ENCODE measurements at places on chromosomes 7 and 10.

DNA sequence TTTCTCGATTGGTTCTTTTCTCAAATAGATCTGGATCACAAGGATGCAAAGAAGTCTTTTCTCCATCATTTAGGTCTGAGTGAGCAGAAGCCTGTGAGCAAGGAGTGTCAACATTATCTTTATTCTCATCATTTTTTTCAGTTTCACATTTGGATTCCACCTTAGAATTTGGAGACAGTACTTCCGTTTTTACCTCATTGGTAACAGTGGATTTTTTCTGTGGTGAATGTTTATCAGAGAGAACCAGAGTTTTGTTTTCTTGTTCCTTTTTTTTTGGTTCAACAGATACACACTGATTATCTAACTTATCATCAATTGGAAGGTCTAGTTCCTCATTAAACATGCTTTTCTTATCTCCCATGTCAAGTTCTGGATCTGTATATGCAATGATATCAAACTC lies 151.3 kb downstream of the GALNT11 start:
- DNase-seq: no peak

- peak; percentile 86 for DNase-seq
Observed at GRCh38 chr7:94701555-94701973, 45.6 kb upstream of the SGCE start.

DNA sequence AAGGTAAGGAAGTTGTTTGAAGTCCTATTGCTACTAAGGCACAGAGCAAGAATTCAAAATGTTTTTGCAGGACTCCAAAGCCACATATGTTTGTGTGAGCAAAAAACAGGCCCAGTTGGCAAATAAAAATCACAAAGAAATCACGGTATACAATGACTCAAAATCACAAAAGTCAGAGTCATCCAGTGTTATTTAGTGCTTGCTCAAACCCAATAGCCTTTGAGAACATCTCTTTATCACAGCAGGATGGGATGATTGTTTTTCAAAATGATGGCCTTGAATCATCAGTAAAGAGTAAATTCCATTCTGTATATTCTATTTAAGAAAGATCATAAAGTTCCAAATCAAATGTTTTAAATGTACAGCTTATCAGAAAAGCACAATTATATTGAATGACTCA lies 693.9 kb downstream of the REEP3 start:
- DNase-seq: no peak

GRCh38 chr10:45586028-45586824 lies 86.3 kb downstream of the ZFAND4 start:
- no peak for DNase-seq

DNA sequence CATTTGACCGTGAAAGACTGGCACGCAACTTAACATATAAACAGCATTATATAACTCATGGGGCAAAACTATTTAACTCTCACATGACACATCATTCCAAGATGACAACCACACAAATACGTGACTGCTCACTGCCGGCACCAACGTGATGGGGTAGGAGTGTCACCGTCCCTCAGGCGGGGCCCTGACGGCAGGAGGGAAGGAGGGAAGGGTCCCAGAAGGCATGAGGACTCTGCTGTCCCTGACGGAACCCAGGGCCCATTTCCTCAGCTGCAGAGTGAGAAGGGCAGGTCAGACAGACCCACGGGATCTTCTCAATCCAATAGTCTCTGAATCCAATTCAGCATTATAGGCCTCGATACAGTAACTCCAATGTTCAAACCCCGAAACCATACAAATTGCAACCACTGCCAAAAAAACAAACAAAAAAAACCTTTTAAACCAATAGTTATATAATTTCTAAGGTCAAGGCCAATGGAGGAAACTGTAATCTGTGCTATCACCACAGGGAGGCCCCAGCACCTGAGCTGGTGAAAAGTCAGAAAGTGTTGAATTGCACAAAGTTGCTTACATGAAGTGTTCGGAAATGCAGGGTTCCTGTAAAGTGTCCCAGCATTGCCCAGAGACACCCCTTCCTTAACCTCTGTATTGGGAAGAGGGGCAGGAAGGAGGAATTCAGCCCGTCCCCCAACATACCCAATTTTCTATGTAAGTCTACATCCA lies 137.4 kb downstream of the TNS3 start:
- DNase-seq: no peak
